ENCODE measurements at places on chromosomes 7 and 10.

DNA sequence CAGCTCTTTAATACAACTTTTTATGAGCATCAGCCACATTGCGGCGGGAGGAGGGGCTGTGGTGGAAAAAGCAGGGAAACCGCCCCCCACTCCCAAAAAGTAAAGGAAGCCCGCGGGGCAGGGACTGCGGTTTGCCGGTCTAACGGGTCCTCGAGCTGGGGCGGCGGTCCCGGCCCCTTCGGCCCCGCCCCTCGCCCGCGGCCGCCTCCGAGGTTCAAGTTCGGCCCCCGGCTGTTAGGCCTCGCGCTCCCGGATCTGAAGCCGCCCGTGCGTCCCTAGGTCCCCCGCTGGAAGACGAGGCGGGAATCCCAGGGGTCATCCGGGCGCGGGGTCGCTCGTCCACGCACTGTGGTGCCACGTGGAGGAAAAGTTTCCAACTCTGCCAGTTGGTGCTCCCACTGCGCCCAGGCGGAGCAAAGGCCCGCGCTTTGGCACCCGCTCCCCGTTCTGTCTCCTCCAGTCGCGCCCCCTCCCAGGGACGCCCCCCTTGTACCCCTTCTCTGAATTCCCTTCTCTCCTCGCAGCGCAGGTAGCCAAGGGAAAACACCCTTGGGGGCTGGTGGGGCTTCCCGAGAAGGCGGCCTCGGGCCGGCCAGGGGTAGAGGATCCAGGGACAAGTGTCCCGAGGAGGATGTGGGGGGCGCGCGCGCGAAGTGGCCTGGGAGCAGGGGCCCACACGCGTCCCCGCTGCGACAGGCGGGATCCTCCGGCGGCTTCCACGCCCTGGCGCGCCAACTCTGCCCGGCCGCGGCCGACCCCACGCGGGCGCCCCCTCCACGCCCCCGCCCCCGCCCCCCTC lies 798 bp upstream of the AUTS2 start:
- peak; percentile 4 for DNase-seq

DNA sequence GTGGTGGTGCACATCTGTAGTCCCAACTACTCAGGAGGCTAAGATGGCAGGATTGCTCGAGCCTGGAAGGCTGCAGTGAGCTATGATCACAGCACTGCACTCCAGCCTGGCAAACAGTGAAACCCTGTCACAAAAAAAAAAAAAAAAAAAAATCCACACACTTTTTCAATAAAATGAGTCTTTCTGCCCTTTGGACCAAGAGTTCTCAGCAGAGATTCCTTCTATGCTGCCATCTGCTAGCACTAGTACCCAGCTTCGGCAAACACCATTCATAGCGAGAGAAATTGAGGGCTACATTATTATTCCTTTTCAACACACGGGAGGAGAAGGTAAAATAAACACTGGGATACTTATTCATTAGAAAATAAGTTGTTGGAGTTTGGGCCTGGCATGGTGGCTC lies 43.4 kb upstream of the CCDC7 start:
- no peak for DNase-seq

DNA sequence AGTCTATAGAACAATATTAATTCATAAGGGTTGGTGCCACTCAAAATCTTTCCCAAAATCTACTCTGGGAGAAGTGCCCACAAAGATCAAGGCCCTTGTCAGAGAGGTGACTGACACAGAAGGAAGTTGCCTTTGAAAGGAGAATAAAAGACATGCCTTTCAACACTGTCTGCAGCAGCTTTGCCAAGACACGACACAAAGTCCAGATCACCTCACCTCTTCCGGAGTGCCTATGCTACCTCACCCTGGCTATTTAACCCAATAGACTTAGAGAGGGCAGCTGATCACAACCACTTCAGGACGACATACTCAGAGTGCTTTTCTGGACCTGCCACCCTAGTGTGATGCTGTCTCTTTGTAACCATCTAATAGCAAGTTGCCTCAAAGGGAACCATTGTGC lies 49.0 kb upstream of the YAE1 start:
- no peak for DNase-seq

DNA sequence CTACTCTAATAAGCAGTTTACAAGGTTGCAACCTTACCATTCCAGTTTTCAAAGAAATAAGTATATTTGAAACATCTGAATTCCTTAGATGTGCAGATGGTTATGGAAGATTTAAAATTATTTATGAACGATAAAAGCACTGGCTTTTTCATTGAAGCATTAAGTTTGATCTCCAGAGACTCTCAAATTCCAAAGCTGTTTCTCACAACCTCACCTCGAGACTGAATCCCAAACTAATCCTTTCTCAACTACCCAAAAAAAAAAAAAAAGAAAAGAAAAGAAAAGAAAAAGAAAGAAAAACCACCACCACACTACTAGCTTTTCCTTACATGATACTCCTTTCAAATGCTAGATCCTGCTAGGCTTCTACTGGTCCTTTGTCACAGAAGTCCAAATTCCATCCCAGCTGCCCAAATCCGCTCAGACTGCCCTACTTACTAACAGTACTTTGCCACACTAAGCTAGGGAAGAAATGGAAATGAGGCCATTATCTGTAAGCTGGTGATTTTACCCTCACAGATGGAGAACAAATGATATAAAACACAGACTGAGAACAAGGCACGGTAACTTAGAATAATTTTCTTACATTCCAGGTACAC lies 100.6 kb upstream of the CDK1 start:
- DNase-seq: no peak

DNA sequence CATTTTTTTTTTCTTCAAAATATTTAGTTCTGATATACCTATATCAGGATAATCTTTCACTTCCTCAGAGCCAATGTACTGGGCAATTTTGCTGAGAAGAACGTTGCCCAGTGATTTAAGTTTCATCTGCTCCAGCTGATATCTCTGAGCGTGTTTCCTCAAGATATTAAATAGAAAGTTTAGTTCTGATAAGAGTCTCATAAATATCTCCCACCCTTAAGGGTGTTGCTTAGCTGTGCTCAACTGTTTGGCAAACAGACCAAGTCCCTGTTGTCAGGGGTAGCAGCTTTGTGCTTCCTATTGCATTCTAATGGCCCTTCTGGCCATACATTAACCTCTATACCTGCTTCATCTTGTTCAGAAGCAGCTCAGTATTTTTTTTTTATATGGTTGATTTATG lies 84.7 kb upstream of the GPR141 start:
- DNase-seq: no peak

GRCh38 chr10:118101501-118101900 lies 54.8 kb upstream of the RAB11FIP2 start:
- no peak for DNase-seq

- DNase-seq: peak; percentile 27
Measured at GRCh38 chr10:68330852-68331454, 911 bp upstream of the HNRNPH3 start.

DNA sequence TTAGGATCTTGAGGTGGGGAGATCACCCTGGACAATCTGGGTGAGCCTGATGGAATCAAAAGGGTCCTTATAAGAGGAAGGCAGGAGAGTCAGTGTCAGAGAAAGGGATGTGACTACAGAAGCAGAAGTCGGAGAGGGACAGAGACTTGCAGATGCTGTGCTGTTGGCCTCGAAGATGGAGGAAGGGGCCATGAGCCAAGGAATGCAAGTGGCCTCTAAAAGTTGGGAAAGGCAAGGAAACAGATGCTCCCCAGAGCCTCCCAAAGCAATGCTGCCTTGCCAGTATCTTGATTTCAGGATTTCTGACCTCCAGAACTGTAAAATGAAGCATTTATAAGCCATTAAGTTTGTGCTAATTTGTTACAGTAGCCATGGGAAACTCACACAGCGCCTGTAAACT lies 165.2 kb downstream of the FANK1 start:
- DNase-seq: no peak

Data from activated T-cell treated with anti-CD3 and anti-CD28 coated beads, Interleukin-2, amount 50 U/mL, for 72 hours (primary cell).